ENCODE measurements at places on chromosomes 3 and 15.

GRCh38 chr15:52706091-52706490 is 26.9 kb upstream of the ATOSA start:
- no peak for DNase-seq

DNA sequence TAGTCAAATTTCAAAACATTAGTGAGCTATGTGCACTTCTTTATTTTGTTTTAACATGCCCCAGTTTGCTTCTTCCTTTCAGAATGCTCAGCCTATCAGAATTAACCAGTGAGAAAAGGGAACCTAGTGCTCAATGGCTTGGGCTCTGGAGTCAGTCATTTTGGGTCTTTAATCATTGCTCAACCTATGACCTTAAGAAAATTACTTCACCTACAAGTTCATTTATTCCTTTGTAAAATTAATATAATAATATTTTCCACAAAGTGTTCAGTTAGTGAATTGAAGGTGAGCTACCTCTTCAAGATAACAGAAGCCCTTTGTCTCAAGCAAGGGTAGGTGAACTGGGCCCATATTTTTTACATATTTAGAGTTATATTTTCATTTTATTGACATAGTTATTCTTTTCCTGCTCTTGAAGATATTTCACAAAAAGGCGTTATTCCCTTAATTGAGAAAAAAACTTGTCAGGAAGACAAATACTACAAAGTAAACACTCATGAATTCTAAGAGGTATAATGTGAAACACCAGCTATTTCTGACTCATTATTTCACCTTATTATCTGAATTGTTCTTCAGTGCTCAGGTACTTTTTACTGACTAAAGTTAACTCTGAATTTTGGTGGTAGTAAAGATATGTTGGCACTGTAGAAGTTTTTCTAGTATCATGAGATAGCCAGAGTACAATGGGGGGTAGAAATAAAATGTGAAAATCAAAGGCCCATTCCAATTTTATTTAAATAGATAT is 415.5 kb downstream of the NAALADL2 start:
- DNase-seq = no peak

DNA sequence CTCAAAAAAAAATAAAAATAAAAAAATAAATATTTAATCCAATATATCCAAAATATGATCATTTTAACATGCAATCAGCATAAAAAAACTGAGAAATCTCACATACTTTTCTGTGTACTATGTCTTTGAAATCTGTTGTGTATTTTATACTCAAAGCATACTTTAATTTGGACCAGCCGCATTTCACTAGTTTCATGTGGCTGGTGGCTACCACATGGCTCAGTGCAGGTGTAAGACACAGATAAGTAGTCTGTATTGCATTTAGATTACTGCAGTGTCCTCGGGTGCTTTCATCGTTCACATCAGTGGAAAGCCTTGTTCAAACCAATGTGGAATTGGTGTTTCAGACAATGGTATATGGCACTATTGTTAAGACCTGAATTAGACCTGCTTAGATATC is 11.0 kb downstream of the CRTC3 start:
- DNase-seq = no peak

- DNase-seq = no peak
Measured at GRCh38 chr15:85531083-85531482, 150.7 kb downstream of the AKAP13 start.

DNA sequence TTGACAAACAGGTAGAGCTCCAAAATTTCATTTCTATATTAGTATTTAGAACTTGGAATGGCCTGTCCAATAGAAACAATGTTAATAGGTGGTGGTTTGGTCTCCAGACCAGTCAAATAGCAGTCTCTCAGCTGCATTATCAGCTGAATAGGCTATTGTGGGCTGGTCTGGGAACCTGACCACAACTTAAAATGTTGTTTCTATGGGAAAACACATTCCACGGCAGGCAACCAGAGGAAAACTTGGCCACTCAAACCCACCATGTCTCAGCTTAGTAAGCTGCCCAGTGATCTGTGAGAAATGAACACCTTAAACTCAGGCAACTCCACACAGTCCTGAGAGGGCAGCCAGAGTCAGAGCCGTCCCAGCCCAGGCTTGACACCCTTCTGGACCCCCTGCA is 20.4 kb downstream of the FBN1 start:
- DNase-seq = no peak

DNA sequence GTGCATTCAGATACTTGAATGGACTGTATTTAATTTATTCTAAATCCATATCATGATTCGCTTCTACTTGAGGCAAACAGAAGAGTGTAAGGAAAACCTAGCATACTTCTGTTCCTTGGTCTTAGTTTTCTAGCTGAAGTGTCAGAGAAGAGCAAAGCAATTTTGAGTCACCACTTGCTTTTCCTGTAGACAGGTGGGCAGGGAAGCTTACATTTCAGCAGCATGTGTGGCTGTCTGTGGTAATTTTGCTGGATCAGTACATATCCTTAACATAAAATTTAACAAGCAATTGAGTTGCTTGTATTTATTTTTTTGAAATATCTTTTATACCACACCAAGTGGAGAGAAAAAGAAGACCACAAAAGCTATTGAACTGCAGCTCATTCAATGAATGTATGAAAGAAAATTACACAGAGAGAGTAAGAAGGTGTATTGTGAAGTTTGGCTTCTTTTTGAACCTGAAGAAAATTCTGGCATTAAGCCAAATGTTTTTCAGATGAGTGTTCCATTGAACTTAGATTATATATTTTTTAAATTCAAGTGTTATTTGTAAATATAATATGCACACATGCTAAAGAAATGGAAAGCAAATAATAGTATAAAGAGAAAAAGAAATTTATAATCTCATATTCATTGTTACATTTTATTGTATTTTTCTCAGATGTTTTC is 747.6 kb downstream of the NAALADL2 start:
- DNase-seq = no peak

GRCh38 chr3:172217877-172218276 is 178.5 kb downstream of the FNDC3B start:
- no peak for DNase-seq

DNA sequence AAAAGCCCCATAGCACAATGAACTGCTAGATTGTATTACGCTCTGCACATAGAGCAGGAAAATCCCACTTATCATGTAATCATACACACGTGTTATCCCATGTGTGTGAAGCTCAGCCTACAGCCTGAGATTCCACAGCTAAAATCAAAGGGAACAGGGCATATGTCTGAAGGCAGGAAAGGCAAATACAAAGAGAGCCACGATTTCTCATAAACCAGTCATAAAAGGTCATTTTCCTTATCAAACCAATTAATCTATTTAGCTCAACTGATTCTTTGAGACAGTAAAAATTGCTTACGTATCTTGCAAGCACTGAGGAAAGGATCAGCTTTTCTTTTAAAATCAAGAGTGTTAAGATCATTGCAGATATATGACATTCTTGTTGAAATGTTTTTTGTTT is 199.5 kb upstream of the TBL1XR1 start:
- no peak for DNase-seq
